ENCODE measurements at places on chromosomes 7 and 10.

GRCh38 chr10:14688606-14689005, 86.1 kb downstream of the FAM107B start:
- no peak for DNase-seq

DNA sequence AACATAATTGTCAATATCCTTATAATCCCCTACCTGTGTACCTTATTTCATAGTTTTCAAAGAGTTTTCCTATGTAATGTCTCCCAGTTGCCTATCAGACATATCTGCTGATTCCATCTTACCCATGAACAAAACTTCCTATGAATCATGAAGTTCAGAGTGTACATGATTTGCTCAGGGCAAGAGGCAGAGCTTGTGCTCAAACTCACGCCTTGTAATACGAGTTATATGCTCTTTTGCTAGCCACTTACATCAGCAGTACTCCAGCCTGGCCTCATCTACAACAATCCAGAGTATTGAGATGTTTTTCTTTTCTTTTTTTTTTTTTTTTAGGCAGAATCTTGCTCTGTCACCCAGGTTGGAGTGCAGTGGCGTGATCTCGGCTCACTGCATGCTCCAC, 11.8 kb downstream of the PKD2L1 start:
- no peak for DNase-seq

DNA sequence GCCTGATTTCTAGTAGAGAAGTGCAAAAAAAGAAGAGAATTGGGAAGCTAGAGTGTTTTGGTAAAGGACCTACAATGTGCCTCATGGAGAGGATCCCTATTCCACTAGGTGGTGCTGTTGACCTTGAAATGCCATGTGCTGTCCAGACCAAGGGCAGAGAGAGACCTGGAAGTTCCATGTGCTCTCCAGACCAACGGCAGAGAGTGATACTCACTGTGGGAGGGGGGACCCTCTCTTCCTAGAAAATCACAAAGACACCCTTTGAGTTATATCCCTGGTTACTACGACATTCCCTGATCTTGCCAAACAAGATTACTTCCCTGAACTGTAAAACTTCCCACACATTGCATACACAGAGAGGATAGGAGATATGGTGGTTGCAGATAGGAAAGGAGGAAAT, 212.7 kb upstream of the ZNF804B start:
- peak; percentile 5 for DNase-seq

DNA sequence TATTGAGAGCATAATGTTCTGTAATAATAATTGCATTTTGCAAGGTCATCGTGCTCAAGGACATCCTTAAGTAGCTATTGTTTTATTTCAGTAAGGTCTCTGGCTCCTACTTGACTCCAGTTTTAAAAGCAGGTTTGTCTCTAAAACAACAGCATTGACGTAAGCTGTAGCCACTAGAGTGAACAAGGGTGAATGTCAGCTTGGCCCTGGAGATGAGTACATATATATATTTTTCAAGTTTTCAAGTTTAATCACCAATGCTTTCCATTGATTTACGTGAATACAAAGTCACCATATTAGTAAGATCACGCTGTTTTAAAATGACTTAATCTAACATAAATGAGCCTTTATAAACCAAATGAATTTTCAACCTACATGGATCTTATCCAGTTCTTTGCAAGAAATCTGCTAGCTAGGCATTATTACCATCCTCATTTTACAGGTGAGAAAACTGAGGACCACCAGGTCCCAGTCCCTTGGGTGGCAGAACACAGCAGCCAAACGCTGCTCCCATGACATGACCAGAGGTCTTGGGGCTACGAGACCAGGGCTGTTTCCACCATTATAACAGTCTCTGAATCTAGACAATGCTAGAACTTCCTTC, 57.2 kb upstream of the ELMO1 start:
- no peak for DNase-seq

DNA sequence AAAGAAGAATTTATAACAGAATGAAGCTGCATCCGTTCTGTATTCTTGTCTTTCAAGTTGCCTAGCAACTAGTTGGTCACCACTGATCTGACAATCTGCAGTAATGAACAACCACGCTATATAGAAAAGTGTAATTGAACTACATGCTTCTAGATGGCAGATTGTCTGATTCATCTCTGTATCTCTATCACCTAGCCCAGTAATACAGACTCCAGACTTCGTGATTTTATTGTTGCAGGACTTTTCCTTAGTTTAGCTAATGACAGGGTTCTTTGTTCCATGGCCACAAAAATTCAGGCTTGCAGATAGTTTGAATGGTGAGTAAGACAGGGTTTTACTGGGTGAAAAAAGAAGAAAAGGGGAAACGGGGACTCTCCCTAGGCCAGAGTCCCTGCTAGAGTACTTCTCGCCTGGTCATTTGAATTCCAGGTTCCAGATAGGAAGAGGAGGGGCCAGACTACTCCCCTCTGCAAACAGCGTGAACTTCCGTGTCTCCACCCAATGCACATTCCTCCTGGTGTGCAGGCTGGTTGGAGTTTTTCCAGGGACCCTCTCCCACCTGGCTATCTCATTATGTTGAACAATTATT, 45.9 kb downstream of the COL1A2 start:
- DNase-seq = no peak

DNA sequence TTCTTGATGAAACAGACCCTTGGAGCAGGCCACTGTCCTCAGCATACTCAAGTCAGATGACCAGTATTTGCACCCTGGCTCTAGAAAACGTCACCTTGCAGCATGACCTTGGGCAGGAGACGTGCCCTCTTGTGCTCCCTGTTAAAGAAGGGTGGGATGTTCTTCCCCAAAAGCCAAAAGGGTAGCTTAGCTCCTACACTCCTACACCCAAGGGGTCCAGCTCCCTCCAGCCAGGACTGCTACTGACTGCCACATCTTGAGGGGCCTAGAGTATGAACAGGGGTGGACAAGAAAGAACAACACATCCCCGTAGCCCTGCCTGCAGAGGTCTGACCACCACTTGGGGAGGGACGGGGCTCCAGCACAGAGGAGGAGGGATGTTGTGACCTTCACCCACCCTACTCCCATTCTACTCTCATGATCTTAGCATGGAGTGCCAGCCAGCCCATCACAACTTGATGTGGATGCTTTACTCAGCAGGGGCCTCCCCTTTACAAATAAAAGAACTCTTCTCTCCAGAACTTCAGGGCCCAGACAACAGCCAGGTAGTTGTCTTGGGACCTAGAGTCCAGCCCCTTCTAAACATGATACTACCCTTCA, 165.3 kb upstream of the ZMIZ1 start:
- DNase-seq = no peak

- DNase-seq = no peak
Measured at GRCh38 chr7:5541087-5541992, 117.7 kb upstream of the TNRC18 start.

GRCh38 chr10:15316145-15316544, 54.9 kb downstream of the FAM171A1 start:
- DNase-seq = no peak

- no peak for DNase-seq
Measured at GRCh38 chr7:22219739-22220493, 137.0 kb downstream of the RAPGEF5 start.

DNA sequence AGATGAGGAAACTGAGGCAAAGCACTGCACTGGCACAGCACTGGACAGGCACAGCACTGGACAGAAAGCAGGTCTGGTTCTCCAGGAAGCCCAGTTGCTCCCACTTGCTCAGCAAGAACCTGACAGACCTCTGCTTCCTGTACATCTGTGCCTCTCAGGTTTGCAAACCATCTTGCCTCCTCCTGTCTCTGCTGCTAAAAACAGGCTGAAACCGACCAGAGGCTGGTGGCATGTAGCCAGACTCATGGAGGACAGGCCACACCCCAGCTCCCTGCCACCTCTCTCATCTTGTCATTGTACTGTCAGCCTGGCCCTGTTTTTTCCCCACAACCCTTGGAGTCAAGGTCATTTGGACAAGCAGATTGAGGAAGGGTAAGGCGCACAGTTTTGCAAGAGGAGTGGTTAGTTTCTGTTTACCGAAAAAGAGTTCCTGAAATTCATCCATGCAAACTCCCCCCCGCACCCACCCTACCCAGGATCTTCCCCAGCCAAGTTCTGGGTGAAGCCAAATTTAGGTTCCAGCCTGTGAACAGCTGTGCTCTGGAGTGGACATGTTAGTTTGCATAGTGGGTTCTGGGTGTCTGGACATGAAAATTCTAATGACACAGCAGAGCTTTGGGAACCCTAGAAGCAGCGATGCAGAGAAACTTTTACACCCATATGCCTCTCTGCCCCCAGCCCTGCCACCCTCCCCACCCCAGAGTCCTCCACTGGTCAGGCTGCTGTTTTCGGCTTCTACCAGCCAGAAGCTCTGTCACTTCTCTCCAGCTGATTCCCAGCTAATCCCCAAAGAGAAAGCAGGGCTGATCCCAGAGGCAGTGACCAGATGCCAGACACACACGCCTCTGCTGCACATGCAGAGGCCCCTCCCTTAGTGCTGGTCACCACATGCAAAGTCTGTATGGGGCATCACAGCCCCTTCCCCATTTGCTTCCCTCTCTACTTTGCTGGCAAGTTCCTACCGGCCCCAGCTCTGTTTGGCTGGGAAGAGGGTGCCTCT, 8.5 kb upstream of the C10orf105 start:
- peak; percentile 83 for DNase-seq

DNA sequence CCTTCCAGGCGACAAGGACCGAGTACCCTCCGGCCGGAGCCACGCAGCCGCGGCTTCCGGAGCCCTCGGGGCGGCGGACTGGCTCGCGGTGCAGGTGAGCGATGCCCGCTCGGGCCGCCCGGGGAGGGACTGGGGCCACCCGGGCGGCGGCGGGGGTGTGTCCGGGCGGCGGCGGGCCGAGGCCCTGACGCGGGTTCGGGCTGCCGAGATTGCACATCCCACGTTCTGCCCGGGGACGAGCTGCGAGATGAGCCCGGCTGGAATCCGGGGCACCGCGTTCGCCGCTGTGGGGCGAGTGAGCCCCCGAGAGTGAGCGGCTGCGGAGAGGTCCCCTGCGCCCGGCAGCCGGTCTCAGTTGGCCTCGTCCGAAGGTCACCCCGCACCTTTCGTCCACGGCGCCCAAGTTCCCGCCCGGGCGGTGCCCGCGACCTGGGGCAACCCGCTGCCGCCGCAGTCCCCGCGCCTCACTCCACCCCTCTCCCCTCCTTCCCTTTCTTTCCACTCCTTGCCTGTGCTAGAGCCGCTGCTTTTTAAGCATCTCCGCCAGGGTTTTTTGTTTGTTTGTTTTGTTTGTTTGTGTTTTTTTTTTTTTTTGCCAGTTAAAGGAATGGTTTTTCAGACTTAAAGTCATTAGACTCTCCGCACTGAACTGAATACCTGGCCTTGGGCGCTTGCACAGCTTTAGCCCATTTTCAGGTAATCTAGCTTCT, 515 bp downstream of the RALA start:
- no peak for DNase-seq

DNA sequence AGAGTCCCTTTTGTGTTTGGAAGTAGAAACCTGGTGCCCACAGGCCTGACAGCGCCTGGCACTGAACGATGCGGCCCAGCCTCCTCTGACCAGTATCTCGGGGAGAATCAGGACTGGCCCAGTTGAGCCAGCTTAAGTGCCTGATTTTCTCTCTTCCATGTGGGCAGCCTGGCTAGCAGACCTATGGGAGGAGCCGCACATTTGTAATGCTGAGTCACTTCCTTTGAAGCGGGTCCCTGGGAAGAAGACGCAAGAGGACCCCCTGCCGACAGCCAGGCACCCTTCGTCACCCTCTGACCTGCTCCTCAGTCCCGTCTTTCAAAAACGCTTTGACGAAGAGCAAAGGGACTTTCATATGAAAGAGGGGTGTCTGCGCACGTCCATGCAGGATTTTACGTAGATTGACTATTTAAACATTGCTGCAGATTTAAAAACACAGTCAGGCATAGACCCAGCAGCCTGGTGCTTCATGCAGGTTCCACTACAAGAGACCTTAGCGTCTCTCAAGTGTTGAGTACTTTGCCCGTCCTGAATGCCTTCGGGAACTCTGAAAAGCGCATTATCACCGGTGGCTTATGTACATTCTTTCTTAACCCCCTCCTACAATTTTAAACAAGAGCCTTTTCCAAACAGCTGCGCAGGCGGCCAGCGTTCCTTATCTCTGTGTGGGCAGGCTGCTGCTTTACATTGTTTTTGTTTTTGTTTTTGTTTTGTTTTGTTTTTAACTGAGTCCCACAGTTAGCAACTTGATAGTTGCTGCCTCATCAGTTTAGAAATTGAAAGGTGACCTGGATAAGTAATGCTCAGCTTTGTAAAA, 36.5 kb upstream of the AP5Z1 start:
- DNase-seq = peak; percentile 11

DNA sequence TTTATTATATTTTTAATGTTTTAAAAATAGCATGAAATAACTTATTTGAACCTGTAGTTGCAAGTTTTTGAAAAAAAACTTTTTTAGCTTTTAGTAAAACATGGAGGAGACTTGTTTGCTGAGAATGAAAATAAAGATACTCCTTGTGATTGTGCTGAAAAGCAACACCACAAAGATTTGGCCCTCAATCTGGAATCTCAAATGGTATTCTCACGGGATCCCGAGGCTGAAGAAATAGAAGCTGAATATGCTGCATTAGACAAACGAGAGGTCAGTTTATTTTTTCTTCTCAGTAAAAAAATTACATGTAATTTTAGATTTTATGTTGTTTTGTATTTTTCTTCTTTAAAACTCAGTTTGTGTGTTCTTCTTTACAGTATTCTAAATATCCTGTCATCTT, 73.5 kb downstream of the ANKIB1 start:
- no peak for DNase-seq

GRCh38 chr10:115093286-115093775, at the start of gene ATRNL1:
TSS of gene ATRNL1 (plus strand) at chr10:115093365. CDS start at chr10:115093751, 386 bp downstream.
- DNase-seq = no peak

GRCh38 chr7:42222125-42222524, 14.9 kb downstream of the GLI3 start:
- no peak for DNase-seq

DNA sequence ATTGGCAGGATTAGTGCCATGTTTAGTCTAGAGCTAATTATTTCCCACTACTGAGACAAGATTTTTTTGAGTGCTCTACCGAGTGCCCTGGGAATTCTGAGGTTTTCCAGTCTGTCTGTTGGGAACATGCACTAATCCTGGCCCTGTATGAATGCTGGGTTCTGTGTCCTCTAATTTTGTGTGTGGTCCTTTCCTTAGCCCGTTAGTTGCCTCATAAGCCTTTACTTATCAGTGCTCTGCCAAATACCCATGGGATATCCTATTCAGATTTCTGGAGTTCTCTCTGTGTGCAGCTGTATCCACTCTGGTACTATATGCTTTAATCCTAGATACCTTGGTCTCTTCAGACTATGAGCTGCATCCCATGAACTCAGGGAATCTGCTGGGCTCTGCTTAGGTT, 13.1 kb downstream of the CSGALNACT2 start:
- no peak for DNase-seq

DNA sequence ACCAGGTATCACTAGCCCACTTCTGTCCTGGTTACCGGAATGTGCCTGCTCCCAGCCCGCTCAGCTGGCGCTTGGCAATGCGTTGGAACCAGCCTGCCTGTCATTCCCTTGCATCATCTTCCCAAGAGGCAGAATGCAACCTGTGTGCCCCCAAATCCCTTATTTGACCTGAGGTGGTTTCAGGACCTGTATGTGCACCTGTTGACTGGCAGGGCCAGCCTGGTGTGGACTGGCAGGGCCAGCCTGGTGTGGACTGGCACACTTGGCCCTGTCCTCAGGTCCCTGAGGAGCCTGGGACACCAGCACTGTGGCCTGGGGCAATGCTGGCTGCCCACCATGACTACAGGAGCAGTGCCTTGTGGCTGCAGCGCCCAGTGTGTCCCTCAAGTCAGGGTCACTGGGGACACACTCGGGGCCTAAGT, 38.2 kb downstream of the ZNF467 start:
- no peak for DNase-seq
